ENCODE measurements at places on chromosomes 7 and 10.

- DNase-seq = no peak
These were observed 297.7 kb downstream of the CCDC3 start for GRCh38 chr10:12703813-12704212.

DNA sequence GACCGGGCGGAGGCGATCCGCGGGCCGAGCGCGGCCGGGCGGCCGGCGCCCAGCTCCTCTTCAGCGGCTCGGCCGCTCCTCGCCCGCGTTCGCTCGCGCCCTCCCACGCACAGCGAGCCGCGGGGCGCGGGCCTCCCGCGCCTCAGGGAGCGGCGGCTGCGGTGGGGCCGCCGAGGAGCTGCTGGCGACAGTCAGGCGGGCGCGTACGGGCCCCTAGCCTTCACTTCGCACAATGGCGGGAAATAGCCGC lies at the start of gene MCMBP:
MCMBP (minus strand) TSS at position 234 of the 250 bp plus-strand sequence. CDS start 259 bp downstream, outside the sequence.
- DNase-seq = no peak

DNA sequence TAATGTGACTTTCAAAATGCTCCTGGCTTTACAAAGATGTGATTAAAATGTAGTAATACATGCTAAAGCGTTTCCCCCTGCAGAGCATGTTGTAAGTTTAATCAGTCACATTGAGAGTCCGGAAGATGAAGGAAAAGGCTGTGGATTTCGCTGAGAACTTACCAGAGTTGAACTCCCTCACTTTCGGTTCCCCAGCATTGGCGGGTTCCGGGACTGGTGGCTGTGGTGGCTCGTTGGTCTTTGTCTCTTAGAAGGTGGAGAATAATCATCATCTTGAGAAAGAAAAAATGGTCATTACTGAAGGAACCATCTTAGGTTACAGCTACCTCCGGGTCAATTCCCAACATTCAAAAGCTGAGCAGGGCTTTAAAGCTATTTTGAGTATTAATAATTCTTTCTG lies 9.6 kb upstream of the NUPR2 start:
- no peak for DNase-seq

DNA sequence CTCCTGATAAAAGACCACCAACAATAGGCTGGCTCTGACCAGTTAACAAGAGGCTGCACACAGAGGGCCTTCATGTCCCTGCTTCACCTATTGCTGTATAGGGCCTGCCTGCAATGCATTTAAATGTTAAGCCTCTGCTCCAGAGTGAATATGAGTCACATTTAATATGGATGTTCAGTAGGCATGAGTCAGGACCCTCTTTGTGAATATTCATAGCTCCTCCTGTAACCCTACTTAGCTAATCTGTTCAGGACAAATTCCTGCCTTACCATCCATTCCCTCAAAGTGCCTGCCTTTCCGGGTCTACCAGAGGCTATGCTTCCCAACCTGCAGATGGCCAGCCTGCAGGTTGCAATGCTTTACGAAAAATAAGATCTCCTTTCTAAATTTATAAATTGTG lies 32.5 kb downstream of the ARHGAP22 start:
- DNase-seq = no peak

DNA sequence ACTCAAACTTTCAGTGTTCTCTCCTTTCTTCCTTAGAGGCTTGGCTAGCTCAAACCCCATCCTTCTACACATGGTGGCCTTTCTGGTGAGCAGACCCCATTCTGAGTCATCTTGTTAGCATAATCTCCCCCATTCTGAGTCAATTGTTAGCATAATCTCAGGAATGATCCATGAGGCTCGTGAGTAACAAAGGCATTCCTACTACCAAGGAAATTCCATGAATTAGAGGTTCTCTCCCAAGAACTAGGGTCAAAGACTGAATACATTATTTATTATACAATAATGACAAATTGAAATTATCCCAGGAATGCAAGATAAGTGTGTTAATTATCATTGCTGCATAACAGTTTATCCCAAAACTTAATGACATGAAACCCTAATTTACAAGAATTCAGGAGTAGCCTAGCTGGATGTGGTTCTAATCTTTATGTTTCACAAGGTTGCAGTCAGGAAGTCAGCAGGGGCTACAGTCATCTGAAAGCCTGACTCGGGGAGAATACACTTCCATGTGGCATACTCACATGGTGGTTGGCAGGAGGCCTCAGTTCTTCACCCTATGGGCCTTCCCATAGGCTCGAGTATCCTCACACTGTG lies 100.2 kb downstream of the MMRN2 start:
- DNase-seq = no peak

- no peak for DNase-seq
These were observed 41.9 kb downstream of the NKX6-2 start for GRCh38 chr10:132743925-132744490.

DNA sequence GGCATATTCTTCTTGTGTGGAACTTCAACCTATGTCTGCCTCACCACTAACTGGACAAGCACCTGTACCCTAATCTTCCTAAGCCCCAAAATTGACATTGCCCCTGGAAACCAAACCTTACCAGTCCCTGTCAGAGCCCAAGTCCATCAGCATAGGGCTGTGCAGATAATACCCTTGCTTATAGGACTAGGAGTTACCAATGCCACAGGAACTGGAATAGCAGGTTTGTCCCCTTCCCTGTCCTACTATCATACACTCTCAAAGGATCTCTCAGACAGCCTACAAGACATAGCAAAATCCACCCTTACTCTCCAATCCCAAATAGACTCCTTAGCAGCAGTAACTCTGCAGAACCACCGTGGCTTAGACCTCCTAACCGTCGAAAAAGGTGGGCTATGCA lies 19.8 kb downstream of the ZNF107 start:
- DNase-seq = no peak

GRCh38 chr7:493661-494251 lies 25.9 kb downstream of the PDGFA start:
- no peak for DNase-seq

DNA sequence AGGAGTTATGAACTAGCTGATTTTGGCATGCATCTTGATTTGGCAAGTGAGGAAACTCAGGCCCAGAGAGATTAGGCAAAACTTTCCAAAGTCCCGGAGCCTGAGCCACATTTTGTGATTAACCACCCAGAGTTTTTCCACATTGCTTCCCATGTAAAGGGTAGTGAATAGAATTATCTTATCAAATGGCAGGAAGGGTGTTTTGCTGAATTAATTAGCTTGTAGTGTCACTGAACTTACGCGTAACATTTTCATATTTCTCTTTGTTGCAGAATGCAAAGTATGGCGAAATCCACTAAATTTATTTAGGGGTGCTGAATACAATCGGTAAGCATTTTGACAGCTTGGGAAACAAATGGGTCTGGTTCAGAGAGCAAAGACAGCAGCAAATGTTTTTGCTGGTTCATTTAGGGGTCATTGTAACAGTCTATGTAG lies 176.2 kb downstream of the ST7 start:
- DNase-seq = no peak

DNA sequence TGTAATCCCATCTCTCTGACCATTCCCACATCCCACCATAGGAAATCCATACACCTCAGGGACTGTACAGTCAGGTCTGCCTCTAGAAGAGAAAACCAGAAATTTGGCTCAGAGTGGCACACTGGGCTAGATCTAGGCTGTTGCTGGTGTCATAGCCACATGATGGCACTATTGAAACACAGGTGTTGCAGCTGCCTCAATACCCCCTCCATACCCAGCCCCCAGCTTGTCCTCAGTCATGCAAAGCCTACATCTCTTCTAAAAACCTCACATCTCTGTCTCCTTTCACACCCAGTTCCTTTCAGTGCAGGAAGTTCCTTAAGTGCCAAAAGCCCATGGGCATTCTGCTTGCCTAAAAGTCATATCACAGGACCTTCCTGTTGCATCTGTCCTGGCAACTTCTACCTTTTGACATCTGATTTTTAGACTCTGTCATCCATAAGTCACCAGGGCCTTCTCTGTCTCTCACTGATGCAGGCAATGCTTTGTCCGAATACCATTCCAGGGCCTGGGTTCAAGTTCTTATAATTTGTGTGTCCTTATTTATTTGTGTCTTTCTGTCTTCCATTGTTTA lies 27.0 kb upstream of the HIBADH start:
- peak; percentile 5 for DNase-seq

DNA sequence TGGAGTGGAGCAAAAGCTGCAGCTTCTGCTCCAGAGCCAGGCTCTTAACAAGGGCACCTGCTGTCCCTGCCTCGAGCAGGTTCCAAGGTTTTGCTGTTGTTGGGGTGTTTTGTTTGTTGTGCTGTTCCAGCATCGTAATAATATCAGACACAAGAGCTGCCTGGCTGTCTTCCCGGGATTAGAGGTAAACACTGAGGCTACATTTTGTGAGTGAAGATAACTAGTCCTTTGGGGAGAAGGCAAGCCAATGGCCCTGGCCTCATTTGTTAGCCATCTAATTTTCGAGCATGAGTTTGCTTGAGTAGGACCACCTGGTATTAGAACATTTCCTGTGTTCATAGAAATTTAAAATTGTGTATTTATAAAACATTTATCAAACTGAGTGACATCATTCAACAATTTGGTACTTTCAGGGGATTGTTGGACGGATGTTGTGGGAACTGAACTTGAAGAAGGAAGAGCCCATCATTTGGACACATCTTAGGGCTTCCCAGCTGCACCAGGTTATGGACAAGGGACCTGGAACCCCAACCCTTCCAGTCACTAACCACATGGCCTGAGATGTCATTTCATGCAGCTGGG lies 555.0 kb downstream of the TNS3 start:
- DNase-seq = no peak

- no peak for DNase-seq
These were observed 234.2 kb upstream of the FZD8 start for GRCh38 chr10:35876248-35876647.

DNA sequence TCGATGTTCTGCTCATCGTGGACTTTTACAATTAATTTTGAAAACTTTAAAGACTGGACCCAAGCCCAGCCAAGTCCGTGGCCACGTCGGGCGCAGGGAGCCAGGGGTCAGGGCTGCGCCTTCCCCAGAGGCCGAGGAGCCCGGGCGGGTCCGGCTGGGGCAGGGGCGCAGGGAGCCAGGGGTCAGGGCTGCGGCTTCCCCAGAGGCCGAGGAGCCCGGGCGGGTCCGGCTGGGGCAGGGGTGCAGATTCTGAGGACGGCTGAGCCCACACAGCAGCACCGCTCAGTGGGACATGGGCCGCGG lies 75.2 kb downstream of the MICALL2 start:
- no peak for DNase-seq

- no peak for DNase-seq
These were observed 491.1 kb upstream of the ZMIZ1 start for GRCh38 chr10:78577712-78578111.

- DNase-seq = no peak
These were observed 71.5 kb downstream of the ZMIZ1 start for GRCh38 chr10:79140085-79140793.

DNA sequence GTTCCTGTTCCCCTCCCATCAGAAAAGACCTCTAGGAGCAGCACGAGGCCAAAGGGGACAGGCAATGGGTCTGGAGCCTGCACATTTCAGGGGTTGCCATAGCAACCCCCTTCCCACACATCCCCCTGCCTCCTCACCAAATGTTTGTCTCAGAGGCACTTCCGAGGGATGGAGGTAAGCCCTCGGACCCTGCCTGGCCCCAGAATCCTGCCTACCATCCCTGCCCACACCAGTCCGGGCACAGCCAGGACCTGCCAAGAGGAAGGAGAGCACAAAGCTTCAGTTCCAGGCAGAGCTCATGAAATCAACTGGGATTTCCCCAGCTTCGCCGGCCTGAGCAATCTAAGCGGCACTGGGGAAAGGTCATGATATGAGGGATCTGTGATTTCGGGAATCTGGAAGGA lies 175.0 kb upstream of the PLXNA4 start:
- DNase-seq = no peak

- no peak for DNase-seq
These were observed 168.0 kb downstream of the ARHGAP12 start for GRCh38 chr10:31760674-31761081.

- DNase-seq = no peak
These were observed 22.7 kb upstream of the EEPD1 start for GRCh38 chr7:36130236-36130945.

DNA sequence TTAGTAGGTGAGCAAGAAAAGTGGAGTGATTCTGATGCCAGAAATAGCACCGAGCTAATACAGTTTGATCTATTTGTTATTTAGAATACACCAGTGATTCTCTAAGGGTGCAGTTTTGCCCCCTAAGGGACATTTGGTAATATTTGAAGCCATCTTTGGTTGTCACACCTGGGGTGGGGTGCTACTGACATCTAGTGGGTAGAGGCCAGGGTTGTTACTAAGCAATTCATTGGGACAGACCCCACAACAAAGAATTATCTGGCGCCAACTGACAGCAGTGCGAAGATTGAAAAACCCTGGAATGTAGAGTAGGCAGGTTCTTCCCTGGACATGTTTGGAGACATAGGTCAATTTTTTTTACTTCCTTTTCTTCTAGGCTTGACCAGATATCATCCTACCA lies 14.6 kb downstream of the PALS2 start:
- DNase-seq = peak; percentile 55

- no peak for DNase-seq
These were observed 17.7 kb downstream of the GIMAP5 start for GRCh38 chr7:150754951-150755350.

- DNase-seq = no peak
These were observed 218.0 kb downstream of the CREB5 start for GRCh38 chr7:28630350-28630749.

DNA sequence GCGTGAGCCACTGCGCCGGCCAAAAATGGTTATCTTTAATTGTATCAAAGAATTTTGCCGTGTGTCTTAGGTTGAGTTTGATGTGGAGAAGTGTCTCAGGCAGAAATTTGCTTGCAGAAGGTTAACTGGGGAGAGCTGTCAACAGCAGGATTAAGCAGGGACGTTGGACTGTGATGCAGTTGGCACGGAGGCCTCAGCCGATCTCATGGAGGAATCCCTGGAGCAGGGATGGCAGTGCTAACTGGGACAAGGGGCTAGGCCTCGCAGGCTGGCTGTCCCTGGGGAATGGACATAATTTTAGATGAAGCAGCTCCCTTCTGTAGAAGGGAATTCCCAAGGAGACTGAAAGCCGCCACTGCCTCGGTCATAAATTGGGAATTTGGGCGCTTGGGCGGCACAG lies 12.3 kb upstream of the KIF5B start:
- no peak for DNase-seq

GRCh38 chr7:114418117-114418516 lies 3.5 kb downstream of the FOXP2 start:
- DNase-seq = no peak

GRCh38 chr7:16604054-16604453 lies 41.5 kb downstream of the ANKMY2 start:
- DNase-seq = no peak
